ENCODE measurements at places on chromosomes 1 and 21. TPM values are rescaled to one million over a fixed set of nuclear protein-coding genes. Genes with fewer than 3 reads are reported as not detected.

The SERTAD4 gene
- total RNA-seq, result 1.3 TPM

The MYOG gene
- total RNA-seq, result 22.8 TPM

The SGIP1 gene
- total RNA-seq, result 6.3 TPM

The PRELP gene
- total RNA-seq, result under 0.01 TPM

The CASZ1 gene
- 0.16 TPM for total RNA-seq

The TACSTD2 gene
- 9.7 TPM for total RNA-seq

The TNFRSF8 gene
- total RNA-seq, result 0.52 TPM

The CPT2 gene
- total RNA-seq, result 20.0 TPM

The FCGR2B gene
- total RNA-seq, result not detected

The TMEM222 gene
- 32.5 TPM for total RNA-seq

The VCAM1 gene
- 15.0 TPM for total RNA-seq

The PROK1 gene
- total RNA-seq, result not detected

The EPHB2 gene
- 22.4 TPM for total RNA-seq

The ADGRL4 gene
- 22.1 TPM for total RNA-seq

The LPAR3 gene
- total RNA-seq, result 1.9 TPM

The KTI12 gene
- 11.0 TPM for total RNA-seq

The RGS8 gene
- total RNA-seq, result not detected

The FAM72D gene
- 0.40 TPM for total RNA-seq

The LCE1B gene
- total RNA-seq, result not detected

The FAM110D gene
- total RNA-seq, result not detected

The HSD3B2 gene
- total RNA-seq, result not detected

The SPAG17 gene
- total RNA-seq, result not detected

The CELA3B gene
- total RNA-seq, result not detected

The PDPN gene
- 15.3 TPM for total RNA-seq

The OR2T35 gene
- not detected for total RNA-seq
